ENCODE measurements at places on chromosomes 4 and X.

DNA sequence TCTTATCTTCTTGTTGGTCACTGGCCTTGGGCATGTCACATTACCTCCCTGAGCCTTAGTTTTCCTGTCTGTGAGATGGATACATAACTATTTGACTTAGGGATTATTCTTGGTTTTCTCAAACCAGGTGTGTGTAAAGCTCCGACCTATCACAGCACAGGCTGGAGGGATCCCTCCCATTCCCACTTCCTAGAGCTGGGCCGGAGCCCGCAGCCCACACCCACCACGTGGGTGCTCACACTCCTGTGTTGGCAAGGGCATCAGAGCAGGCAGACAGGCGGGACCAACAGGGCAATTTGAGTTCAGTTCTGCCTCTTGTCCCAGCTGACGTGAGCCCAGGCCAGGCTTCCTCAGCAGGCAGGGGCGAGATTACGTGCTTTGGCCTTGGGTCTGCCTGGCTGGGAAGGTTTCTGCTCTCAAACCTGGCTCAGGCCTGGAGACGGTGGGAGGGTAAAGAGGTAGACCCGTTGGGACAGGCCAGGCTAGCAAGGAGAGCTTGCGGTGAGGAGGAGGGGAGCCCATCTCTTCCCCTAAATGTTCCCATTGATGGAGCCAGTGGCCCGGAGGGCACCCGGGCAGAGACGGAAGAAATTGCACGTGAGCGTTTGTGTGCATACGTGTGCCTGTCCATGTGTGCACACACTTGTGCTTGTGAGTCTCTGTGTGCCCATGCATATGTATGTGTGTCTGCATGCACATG is 734 bp upstream of the SH3TC1 start:
- no peak for DNase-seq

- no peak for DNase-seq
Measured at GRCh38 chr4:111499291-111499690, 646.0 kb upstream of the FAM241A start.

GRCh38 chr4:47432749-47433148 is 30.8 kb downstream of the COMMD8 start:
- DNase-seq, result no peak

DNA sequence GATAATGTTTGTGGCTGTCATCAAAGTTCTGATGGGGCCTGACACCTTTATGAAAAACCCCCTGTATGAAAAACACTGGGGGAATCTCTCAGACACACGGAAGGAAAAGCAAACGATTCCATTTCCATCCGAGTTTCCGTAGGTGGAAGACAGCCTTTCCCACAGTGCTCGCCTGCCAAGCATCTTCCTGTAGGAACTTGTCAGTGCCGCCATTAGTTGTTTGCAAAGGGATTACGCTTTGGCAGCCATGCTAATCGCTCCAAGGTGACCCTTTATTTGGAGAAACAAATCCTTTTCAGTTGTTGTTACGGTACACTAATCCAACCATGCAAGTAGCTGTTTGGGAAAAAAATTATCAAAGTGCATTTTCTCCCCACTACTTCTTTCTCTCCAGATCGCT is 44.4 kb upstream of the STOX2 start:
- no peak for DNase-seq

- DNase-seq, result no peak
Measured at GRCh38 chrX:48493890-48494364, 14.9 kb upstream of the PORCN start.

- DNase-seq, result peak; percentile 56
Measured at GRCh38 chr4:42767669-42768068, 110.8 kb upstream of the ATP8A1 start.

DNA sequence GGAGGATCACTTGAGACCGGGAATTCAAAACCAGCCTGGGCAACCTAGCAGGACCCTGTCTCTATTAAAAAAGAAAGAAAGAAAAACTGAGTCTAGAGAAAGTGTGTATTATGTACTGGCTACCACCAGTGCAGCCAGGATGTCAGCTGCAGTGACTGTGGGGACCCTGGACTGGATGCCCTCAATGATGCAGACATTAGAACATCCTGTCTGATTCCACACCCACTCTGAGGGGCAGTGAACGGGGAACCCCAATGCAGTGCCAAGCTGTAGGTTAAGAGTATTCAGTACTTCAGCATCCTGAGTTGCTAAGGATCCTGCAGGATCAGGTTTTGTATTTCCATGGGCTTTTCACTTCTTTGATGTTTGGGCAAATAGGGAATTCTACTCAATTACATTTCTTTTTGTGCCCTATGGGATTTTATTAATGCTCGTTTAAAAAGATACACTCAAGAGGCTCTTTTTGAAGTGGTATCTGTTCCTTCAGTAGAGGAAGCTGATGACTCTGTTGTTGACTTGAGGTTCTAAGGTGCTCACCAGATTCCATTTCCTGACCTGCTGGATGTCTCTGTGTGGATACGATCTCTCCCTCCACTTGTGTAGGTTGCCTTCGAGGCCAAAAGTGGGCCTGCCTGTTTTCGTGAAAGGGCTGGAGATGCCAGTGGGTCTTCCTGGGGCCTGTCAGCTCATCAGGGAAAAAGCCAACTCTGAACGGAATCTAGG is 85.9 kb upstream of the CLCN4 start:
- DNase-seq, result no peak

- no peak for DNase-seq
Measured at GRCh38 chr4:161816958-161817357, 346.8 kb downstream of the FSTL5 start.

DNA sequence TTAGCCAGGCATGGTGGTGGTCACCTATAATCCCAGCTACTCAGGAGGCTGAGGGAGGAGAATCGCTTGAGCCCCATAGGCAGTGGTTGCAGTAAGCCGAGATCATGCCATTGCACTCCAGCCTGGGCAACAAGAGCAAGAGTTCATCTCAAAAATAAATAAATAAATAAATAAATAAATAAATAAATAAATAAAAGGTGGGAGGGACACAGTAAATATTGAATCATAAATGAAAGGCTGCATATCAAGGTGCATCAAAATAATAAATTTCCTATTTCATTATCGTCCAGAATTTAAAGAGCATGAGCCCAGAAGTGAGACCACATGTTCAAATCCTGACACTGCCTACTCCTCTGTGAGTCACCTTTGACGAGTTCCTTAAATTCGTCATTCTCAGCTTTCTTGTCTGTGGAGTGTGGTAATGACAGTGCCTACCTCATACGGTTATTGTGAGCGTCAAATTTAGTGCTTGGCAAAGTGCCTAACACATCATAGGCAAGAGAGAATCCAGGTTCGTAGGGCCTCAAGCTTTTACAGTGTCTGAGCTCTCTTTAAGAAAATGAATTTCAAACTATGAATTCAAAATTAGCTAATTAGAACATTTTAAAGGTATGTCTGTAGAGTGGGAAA is 49.9 kb downstream of the IL15 start:
- no peak for DNase-seq

- DNase-seq, result no peak
Measured at GRCh38 chr4:114615435-114615834, 16.8 kb downstream of the UGT8 start.

DNA sequence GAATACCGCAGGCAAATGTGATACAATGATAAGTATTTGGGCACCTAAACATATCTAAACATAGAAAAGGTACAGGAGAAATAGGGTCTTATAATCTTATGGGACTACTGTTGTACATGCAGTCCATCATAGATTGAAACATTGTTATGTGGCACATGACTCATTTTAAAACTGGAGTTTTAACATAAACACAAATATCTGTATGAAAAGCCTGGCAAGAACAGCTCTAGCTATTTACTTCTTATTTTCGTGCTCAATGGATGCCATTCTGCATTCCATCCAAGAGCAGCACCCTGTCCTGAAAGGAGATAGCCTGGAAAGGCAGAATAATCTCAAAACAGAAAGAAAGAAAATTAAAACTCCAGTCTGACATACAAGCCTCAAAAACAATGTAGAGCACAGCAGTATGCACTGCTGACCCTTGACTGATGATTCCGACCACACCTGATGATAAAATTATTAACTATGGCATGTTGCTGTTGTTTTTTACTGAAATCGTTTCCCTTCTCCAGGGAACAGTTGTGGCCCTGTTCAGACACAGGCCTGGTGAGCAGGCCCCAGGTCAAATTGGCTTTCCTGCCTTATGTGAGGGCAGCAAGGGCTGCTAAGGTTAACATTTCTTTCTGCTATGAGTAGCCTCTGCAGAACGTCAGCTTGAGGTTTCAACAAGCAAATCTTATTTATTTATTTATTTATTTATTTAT is 152.7 kb downstream of the APBB2 start:
- no peak for DNase-seq

DNA sequence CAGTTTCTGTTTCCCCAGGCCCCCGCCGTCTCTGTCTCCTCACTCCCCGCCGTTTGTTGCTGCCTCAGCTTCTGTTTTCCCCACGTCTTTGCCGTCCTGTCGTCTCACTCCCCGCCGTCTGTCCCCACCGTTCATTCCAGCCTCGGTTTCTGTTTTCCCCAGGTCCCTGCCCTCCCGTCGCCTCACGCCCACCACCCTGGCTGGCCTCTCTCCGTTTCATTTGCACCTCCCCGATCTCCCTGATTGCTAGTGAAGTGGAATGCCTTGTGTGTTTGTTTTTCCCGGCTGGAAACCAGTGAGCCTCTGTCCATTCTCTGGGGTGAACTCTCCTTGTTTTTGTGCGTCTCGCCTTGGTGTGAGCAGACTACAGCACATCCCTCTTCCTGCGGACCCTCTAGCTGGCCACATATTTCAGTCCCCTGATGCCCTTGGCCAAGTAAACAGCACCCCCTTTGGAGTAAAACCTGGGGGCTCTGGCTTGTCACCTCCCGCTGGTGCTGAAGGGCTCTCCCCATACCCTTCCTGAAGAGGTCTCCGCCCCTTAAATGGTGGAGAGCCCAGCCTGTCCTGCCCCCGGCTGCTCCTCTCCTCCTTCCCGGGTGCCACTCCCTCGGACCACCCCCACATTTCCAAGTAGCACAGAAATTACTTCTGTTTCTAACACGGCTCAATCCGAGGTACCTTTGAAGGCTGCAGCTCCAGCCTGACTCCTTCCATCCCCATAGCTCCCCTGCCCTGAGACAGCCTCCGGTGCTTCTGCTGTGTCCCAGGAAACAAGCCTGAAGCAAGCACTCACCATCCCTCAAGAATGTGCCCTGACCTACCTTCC is 13.2 kb downstream of the TMEM175 start:
- DNase-seq, result no peak

- DNase-seq, result no peak
Measured at GRCh38 chrX:12868747-12869146, 1.9 kb downstream of the TLR7 start.

GRCh38 chr4:11189756-11190155 is 238.9 kb downstream of the HS3ST1 start:
- no peak for DNase-seq

- DNase-seq, result no peak
Measured at GRCh38 chr4:53113431-53114225, 251.5 kb downstream of the RASL11B start.

GRCh38 chr4:56652196-56652595 is 28.9 kb downstream of the HOPX start:
- DNase-seq, result no peak

DNA sequence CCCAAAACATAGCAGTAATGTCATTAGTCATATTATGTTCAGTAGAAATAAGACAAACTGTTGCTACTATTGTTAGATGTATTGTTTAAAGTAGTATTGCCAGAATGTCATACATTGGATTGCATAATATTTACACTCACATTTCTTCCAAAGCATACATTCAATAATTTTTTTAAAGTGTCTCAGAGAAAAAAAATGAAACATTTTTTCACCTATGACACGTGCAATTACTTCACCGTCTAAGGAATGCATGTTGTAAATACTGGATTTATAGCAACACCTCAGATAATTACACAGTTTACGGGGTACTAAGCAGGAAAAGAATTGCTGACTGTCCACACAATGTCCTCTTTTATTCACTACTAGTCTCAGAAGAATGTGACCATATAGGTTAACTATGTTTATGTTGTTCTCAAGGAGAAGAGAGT is 162.1 kb downstream of the PCDH18 start:
- no peak for DNase-seq

GRCh38 chrX:42269186-42269585 is 345.8 kb upstream of the CASK start:
- DNase-seq, result no peak
